ENCODE measurements at places on chromosomes 7 and 10.

GRCh38 chr7:51114501-51114900 lies 202.1 kb downstream of the COBL start:
- DNase-seq: no peak

DNA sequence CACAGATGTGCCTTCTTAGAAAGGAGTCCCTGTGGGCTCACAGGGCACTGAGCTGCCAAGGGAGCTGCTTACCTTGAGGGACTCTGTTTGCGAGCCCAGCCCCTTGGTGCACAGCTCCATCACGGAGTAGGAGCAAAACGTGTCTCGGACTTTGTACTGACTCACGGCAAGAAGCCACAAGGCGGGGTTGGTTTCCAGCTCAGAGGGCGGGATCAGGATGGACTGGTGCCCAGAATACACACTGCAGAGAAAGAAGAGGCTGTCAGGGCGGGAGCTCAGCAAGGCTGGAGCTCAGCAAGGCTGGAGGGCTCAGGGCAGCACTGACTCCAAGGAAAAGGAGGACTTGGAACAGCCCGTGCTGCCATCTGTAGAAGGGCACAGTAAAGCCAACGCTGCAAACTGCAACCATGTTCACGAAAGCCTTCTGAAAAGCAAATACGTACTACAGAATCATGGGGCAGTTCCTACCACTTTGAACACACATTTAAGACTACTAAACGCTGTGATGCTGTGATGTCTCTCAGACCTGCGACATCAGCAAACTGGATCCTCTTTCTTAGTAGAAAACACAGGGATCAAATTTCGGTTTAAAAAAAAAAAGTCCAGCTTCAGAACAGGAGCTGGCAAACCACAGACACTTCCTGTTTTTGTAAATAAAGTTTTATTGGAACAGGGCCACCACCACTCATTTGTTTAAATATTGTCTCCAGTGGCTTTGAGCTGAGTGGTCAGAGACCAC lies 194.3 kb downstream of the ZMYND11 start:
- DNase-seq: no peak

GRCh38 chr7:47948141-47948790 lies at the start of gene PKD1L1:
Gene PKD1L1 (minus strand): TSS chr7:47948466. CDS start chr7:47948440, 26 bp downstream.
- no peak for DNase-seq

GRCh38 chr10:100775386-100775785 lies 30.0 kb downstream of the PAX2 start:
- no peak for DNase-seq

DNA sequence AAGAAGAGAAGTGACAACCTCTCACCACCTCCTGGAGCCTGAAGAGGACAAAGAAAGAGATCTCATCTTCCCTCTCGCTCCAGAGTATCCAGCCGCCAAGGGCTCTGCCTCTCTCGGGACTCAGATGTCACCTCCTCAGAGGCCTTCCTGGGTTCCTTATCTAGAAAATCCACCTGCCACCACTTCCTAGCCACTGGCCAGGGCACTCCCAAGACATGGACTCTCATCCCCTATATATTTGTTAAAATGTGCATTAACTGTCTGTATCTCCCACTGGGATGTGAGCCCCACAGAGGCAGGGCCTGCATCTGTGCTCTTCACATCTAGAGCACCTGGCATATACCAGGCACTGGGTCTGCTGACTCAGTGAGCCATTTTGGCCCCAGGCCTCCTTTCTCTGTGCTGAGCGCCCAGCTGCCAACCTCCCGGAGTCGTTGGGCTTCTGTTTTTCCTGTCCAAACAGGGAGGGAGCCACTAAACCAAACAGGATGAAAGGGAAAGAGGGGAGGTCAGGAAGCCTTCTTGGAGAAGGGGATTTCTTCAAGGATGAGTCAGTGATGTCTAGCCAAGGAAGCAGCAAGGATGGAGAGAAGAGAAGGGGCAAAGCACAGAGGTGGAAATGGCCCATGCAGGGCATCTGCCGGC lies 58.9 kb downstream of the KCNMA1 start:
- no peak for DNase-seq

DNA sequence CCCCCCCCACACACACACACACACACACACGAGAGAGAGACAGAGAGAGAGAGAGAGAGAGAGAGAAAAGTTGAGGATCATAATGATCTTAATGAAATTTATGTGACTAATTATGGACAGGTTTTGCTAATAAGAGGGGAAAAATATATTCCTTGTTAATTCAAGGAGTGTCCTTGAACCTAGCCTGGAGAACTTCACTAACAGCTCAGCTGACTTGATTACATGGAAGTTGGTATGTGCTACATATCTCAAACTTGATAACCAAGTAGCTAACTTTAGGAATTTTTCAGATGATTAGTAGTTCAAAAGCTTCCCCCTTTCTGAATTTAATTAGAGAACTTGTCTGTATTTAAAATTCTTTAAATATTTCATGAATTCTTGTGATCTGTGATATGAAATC lies 15.3 kb downstream of the SLF2 start:
- no peak for DNase-seq

GRCh38 chr7:36449685-36450084 lies 60.0 kb downstream of the ANLN start:
- no peak for DNase-seq

DNA sequence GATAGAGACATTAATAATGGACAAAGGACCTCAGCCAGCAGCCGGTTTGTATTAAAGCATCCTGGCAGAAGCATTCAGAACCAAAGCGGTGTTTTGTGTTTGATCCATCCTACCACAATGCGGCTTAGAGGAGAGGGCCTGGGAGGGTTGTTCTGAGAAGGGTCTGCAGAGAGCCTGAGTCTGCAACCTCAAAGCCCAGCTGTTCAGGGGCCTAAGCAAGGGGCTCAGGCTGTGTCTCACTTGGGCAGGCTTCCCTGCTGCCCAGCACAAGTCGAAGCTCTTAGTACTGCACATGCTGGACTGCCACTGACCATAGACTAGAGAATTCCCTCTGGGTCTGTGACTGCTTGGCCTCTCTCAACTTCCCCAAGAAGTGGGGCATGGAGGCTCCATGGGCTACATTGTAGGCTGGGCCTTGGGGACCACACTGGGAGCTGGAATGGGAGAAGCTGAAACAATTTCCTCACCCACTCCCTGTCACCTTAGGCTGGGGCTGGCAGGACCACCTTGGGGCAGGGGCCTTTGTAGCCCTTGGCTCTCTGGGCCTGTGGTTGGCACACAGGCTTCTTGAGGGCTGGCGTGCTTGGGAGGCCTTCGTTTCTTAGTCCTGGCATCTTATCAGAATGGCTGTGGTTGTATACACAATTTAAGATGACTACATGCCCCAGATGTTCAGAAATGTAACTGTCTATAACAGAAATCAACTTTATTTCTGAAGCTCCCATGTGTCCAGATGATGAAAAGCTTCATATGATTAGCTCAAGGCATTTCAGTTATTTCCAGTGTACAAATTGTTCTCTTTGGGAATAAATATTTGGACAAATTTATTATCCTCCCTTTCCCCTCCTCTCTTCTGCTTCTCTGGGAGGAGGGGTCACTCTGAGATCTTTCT lies 44.5 kb downstream of the LRRC18 start:
- no peak for DNase-seq

DNA sequence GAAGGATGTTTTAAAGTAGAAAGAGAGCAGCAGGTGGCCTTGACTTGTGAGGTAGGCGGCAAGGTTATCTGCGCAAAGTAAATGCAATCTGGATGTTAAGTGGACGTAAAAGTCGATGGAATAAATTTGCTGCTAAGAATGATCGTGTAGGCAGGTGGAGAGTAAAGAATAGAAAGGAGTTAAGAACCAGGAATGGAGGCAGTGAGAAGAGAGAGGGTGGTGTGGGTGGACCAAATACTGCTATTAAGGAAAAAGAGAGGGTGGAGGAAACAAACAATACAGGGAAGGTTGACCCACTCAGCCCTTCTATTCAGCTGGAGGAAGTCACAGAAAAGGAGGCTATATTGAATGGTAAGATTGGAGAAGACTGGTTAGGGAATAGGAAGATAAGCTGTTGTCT lies 1.9 kb upstream of the CUL1 start:
- DNase-seq: no peak

GRCh38 chr10:51073453-51074237 lies 642 bp upstream of the PRKG1 start:
- DNase-seq: no peak

DNA sequence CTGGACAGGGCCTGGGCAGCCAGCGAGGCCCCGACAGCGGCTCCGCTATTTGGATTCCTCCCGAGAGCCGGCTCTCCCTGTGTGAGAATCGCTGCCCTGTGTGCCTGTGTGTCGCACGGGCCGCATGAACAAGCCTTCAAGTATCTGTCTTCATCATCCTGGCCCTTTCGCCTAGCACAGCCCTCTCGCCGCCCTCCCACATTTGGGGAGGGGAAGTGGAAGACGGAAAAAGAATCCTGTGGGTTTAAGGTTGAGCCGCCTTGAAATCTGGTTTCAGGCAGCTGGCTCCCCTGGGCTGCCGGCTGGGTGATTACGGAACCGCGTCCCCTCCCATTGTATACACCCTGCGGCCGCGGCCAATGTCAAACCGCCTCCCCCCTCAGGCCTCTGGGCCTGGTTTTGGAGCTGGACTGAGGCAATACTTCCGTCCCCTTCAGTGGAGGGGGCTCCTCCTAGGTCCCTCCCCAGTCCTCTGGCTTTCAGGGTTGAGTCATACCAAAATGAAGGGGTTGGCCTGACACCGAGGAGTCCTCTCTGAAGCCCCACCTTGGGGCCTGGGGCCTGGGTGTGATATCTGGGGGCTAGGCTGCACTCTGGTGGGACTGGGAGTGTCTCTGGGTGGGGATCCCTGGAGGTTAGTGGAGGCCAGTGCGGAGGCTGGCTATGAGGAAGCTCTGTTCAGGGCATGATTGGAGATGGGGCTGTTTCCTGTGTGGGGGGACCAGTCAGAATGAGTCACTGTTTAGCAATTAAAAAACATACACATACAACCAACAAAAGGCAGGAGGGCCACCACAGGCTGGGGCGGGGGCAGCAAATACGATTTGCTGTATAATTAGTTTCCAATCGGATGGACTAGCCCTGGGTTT lies 1.7 kb downstream of the TRIM8 start:
- peak; percentile 49 for DNase-seq

GRCh38 chr7:28920424-28920823 lies 37.7 kb downstream of the TRIL start:
- no peak for DNase-seq

DNA sequence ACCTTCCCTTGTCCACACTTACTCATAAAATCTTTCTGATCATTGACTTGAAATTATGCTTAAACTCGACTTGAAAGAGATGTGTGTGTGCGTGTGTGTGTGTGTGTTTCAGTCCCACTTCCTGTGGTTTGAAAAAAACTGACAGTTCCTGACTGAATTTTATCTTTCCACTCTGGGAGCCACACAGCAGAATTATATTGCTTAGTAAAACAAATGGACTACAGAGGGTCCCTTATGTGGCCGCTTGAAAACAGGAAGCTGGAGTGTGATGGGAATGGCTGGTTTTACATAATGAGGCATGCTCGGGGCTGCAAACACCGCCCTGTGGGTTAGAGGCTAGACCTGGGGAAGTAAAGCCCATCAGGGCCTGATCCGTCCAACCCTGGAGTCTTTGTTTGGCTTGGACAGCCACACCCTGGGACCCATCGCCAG lies 54.8 kb downstream of the LYZL1 start:
- DNase-seq: no peak

DNA sequence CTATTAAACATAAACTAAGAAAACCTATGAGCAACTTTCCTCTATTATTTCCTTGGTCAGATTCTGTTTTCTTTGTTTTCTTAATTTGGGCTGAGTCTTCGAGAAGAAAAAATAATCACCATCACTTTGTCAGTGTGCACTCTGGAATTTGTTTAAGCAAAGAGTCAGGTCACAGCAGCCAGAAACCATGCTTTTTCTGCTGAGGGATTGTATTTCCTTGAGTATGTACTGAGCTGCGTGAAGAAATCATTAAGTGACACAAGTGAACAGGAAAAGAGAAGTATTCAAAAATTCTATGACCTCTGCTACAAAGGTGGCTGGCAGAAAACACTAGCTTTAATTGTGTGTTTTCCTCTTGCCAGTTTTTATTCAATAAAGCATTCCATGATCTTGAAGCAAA lies 249.6 kb downstream of the VTI1A start:
- no peak for DNase-seq

DNA sequence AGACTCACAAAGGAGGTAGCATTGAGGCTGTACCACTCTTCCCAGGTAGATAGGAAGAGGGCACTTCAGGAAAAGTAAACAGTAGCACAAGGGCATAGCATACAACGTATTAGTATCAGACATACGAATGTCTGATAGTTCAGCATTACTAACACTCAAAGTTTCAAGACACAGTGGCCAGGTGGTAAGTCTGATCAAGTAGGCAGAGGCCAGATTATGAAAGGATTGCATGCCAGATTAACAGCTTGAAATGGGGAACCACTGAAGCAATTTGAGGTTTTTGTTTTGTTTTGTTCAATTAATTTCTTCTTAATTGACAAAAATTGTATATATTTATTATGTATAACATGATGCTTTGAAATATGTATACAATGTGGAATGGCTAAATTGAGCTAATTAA lies 45.7 kb upstream of the IL6 start:
- DNase-seq: no peak

- no peak for DNase-seq
These were observed 538.5 kb downstream of the HTR7 start for GRCh38 chr10:90319188-90319914.

- no peak for DNase-seq
These were observed 24.5 kb upstream of the ACSM6 start for GRCh38 chr10:95169522-95169921.

- no peak for DNase-seq
These were observed 200.3 kb downstream of the SFMBT2 start for GRCh38 chr10:7210516-7210915.

GRCh38 chr10:12107781-12108180 lies 21.7 kb upstream of the SEC61A2 start:
- DNase-seq: no peak

GRCh38 chr10:18759575-18759974 lies 100.3 kb downstream of the ARL5B start:
- DNase-seq: no peak

DNA sequence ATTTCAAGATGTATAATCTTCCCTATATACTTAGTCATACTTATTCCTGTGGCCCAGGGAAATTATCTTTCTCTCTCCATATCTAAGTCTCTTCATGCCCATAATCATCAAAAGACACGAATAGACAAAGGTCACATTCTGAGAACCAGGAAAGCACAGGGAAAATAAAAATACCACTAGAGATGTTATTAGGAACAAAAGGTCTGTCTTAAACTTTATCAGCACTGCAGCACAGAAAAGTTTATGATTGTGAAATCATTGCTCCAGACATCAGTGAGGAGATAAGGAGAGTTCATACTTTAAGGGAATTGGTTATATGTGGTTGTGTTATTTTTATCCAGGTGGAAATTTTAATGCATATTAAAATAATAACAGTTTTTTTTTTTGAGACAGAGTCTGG lies 974.6 kb upstream of the CELF2 start:
- no peak for DNase-seq

- DNase-seq: no peak
These were observed 1083.6 kb downstream of the KCNMA1 start for GRCh38 chr10:76554033-76554408.

DNA sequence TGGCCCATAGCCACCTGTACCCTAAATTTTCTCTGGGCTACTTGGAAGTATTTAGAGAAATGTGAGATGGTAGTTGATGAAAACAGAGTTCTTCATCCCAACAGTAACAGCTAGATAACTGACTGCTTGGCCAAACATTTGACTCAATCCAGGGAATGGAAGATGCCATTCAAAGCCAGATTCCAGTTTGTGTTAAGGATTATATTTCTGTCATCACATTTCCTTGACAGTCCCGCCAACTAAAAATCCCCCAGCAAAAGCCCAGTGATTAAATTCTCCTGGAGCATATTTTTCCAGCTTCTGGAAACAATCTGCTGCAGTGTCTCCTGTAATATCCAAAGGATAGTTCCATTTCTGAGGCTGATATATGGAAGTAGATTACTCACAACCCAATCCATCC lies 45.4 kb upstream of the PTN start:
- DNase-seq: no peak

Data from stimulated activated CD4-positive, alpha-beta T cell treated with anti-CD3 and anti-CD28 coated beads, Interleukin-1b, Interleukin-23, amount 100 ng/mL, for 24 hours (primary cell).